Activated CD4-positive, alpha-beta T cell treated with anti-CD3 and anti-CD28 coated beads, Interleukin-2, amount 50 U/mL, for 16 hours (primary cell): ENCODE measurements at places on chromosomes 2 and 18.

GRCh38 chr2:181152226-181152625, 171.8 kb downstream of the UBE2E3 start:
- no peak for DNase-seq

DNA sequence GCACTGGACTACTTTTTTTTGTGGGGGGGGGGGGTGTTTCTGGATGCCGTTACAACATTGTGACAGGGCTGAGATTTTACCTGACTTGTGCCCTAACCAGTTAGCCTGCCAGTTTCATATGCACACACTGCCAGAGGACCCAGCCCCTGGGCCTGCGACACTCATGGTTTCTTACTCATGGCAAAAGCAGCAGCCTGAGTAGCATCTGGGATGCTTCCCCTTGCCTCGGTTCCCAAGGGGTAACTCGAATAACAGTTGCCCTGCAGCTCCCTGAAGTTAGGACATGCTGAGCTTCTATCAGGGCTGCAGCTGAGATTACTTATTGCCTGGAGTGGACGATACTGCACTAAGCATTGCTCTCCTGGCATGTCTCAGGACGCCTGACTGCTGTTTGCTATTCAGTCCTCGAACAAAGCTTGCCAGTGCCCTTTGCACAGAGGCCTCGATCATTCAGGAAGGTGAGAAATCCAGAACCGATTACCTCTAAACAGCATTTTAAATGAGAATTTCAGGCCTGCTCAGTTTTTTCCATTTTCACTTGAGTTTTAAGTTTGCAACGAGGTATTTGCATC, 47.9 kb downstream of the TRPM8 start:
- DNase-seq, result no peak

GRCh38 chr2:168912901-168913369, 11.8 kb downstream of the G6PC2 start:
- DNase-seq, result no peak

GRCh38 chr18:47794725-47795433, 135.6 kb downstream of the SMAD2 start:
- DNase-seq, result no peak

- no peak for DNase-seq
Measured at GRCh38 chr2:119218478-119219064, 5.1 kb upstream of the STEAP3 start.

GRCh38 chr2:47088371-47089082, 66.6 kb downstream of the STPG4 start:
- DNase-seq, result no peak

DNA sequence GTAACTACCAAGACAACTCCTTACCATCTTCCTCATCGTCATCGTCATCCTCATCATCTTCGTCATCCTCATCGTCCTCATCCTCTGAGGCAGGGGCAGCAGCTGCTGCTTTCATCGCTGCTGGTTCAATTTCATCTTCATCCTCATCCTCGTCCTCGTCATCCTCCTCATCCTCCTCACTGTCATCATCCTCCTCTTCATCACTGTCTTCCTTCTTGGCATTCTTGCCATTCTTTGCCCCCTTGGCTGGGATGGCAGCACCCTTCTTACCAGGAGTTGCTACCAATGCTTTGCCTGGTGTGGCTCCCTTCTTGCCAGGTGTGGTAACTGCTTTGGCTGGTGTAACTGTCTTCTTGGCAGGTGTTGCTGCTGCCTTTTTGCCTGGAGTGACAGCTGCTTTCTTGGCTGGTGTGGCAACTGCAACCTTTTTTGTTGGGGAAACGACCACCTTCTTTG, 2.7 kb downstream of the NCL start:
- DNase-seq, result no peak

GRCh38 chr2:12083713-12084419, 337.4 kb downstream of the LPIN1 start:
- DNase-seq, result no peak

GRCh38 chr2:179636995-179637394, 224.4 kb downstream of the ZNF385B start:
- DNase-seq, result no peak

DNA sequence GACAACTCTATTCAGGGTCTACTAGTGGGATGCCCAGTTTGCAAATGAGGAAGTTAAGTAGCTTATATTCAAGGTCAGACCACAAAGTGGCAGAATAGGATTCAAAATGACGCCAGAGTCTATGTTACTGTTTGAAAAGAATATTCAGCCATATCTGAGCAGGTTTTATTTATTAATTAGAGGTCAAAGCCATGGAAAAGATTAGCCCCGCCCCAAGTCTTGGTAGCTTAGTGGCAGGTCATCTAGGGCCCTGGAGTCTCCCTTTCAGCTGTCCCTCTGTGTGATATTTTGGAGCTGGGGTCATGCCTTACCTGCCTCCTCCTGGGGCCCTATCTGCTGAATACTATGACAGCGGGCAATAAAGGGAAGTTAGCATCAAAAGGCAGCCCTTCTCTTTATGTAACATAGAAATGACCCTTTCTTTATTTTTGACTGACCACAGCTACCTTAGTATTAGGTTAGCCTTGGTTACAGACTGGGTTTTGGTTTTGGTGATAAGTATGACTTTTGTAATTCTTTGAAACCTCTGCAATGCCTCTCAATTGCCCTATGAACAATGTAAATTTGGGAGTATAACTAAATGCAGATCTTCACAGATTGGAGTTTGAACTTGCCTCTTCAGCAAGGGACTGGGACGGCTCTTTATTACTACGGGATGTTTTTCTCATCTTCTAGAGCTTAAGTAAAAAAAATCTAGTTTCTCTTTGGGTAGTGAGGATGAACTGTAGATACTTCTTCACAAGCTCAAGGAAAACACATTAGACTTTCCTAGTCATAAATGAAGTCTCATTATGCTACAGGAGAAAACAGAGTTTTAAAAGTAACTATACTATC, 153.0 kb upstream of the ITGA4 start:
- no peak for DNase-seq

GRCh38 chr2:17578466-17578928, 38.0 kb downstream of the VSNL1 start:
- DNase-seq, result no peak

GRCh38 chr2:106899786-106900530, 14.0 kb upstream of the ST6GAL2 start:
- no peak for DNase-seq

- DNase-seq, result peak; percentile 59
Measured at GRCh38 chr2:69693775-69694450, 48.0 kb upstream of the ANXA4 start.
